ENCODE measurements at places on chromosomes 3 and 15.

GRCh38 chr15:56608140-56608778 is 125.0 kb downstream of the ZNF280D start:
- DNase-seq: no peak

DNA sequence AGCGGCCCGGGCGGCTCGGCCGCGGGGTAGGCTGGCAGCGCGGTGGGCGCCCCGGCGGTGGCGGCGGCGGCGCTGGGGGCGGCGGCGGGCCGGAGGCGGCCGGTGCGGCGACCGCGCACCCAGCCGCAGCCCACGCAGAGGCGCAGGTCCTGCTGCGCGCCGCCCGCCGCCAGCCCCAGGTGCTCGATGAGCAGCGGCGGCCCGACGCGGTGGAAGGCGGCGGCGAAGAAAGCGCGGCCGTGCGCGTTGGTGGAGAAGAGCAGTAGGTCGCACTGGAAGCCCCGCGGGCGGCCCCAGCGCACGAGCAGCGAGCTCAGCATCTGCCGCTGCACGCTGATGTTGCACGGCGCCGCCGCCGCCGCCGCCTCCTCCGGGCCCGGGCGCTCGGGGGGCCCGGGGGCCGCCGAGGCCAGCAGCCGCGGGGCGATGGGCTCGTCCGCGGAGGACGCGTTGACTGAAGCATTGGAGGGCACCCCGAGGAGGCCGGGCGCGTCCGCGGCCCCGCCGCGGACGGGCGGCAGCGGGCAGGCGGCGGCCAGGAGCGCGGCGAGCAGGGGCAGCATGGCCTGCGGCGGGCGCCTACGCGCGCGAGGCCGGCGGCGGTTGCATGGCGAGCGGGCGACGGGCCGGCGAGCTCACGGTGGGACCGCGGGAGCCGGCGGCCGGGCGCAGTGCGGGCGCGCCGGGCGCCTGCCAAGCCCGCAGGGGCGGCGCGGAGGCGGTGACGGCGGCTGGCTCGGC is 452 bp downstream of the TMEM158 start:
- DNase-seq: no peak

GRCh38 chr3:129549006-129549800 is 6.2 kb downstream of the H1-8 start:
- DNase-seq: no peak

DNA sequence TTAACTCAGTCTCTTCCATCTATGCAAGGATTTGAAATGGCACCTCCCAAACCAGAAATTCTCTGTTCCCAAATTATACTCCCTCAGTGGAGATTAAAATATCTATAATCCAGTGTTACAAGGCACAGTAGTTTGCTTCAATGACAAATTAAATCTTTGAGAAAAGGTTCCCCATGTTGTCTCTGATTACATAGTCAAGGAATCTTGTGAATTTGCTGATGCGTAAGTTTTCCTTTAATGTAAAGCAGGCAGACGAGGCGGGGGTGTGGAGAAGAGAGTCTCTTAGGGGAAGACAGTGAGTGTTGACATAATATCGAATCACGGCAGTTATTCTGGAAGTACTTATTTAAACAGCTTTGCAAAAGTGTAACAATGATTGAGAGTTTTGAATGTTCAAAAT is 236.4 kb upstream of the RARB start:
- no peak for DNase-seq

- DNase-seq: no peak
Observed at GRCh38 chr15:53522991-53523390, 236.5 kb downstream of the WDR72 start.

DNA sequence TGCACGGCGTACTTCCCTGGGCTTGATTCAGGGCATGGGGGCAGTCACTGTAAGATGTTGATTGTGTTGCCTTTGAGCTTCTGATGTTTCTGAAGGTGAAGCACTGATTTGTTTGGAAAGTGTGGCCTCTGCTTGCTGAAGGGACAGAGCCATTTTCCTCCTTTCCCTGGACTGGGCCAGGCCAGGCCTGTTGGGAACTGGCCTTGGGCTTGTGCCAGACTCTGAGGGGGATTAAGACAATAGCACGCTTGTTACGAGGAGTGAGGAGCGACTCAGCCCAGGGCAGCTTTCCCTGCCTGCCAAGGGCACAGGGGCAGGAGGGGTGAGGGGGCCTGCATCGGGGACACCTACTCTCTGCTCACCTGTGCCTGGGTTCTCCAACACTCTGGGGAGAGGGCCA is 42.9 kb downstream of the LINGO1 start:
- DNase-seq: no peak

DNA sequence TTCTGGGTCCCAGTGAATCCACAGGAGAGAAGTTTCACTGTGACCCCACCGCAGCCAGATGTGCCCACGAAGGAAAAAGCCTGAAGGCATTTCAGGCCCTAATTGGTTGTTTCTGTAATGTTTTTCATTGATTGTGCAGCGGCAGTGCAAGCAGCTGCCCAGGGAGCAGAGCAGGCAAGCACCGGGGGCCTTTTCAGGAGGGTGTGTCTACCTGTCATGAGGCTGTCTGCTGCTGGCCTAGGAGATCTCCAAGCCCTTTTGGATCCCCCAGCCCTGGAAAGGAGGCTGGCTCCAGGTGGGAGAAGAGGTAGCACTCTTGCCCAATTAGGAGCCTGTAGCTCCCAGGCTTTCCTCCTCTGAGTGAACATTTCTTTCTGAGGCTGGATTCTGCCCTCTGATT is 108.8 kb downstream of the EPHB1 start:
- no peak for DNase-seq

DNA sequence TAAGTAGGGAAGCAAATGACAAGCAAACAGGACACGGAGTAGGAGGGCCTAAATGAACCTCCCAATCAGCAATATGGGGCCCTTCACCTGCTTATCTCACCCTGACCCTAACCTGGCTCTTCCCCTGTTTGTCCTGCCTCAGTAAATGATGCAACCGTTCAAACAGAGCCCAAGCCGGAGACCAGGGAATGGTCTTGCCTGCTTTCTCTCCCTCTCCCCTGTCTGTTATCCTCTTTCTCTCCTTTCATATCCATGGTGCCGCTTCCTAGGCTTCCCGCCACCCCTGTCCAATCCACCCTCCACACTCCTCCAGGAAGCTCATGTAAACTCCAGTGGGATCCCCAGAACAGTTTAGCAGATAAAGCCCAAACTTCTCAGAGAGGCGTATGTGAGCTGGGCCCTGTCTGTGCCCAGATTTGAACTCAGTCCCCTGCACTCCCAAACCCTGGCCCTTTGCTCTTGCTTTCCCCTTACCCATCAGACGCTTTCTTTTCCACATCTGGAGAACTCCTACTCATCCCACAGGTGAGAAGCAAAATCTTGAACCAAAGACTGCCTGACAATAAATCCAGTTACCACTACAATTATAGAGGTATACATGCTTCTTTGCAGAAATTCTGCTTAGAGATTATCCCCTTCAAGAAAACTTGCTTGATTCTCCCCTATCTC is 45.7 kb upstream of the STT3B start:
- DNase-seq: no peak

GRCh38 chr15:69661446-69661845 is 208.8 kb downstream of the RPLP1 start:
- no peak for DNase-seq

DNA sequence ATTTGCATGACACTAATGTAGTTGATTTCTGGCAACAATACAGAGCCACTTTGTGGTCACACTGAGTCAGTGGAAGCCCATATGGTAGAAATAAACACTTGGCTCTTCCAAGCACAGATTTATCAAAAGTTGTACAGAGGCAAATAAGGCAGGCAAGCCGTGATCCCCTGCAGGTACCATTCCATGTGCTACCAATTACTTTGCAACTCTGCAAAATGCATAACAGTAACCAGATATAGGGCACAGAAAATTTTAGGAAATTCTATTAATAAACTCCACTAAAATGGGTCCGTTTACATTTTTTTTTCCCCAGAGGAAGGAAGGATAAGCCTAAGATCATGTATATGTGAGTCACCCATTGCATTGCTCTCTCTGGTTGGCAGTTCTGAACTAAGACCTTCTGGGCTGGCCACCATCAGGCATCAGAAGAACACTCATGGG is 103.1 kb upstream of the PTX3 start:
- DNase-seq: no peak

DNA sequence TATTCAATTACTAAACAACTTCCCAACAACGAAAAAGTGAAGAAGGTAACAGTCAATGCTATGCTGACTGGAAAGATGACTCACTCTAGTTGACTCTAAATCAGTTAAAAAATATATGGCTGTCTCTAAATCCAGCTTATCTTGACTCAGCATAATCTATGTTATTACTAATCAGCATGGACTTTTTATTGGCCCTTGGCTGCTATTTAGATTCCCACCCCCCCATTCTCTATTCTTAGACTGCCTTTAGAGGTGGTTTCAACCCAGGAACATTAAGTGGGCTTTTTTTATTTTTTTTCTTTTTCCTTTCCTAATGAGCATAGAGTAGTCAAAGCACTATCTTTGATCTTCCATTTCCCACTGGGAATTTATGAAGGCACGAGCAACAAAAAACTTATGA is 1.9 kb downstream of the PCOLCE2 start:
- DNase-seq: no peak

DNA sequence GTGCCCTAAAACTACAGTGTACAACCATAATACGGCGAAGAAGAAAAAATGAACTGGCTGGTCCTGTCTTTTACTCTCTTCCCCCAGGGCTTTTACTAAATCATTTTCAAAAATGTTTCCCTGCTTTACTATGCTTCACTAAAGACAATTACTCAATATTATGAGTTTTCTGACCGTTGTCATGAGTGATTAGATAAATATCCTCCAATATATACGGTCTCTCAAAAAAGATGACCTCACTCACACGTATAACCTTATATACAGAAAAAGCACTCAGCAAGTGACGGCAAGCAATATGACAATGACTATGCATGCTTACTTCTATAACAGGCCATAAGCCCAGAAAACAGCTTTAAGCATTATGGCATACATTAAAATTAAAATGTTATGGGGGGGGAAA is 60.5 kb downstream of the TBL1XR1 start:
- DNase-seq: no peak

DNA sequence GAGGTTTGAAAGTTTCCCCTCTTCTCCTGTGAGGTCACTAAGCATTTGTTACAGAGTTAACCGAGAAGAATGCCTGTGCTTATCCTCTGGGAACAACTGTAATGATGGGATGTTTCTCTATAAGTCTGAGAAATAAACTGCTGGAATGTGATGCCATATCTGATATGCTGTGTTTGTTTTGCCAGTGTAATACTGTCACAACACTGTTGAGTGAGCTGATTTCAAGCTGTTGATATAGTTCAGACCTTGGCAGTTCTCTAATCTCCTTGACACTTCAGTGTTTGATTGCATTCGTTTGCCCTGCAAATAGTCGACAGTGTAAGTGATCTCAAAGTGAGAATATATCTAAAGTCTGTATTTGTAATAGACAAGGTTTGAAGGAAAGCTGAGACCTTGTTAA is 73.3 kb downstream of the PTPRG start:
- DNase-seq: no peak

DNA sequence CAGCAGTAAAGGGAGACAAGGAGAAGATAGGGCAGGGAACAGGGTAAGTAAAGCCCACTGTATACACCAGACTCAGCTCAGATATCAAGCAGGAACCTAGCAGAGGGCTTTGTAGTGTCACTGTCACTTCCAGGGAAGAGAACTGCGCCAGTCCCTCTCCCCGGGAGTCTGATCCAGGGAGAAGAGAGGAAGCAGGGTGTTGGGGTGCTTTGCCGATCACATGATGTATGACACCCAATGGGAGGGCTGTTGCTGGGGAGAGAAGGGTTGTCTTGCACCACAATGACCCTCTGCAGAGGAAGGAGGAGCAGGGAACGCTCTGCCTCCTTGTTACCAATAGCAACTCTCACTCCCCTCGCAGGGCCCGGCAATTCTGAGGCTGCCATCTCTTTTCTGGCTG is 147.2 kb upstream of the SLC2A2 start:
- DNase-seq: peak; percentile 31

- DNase-seq: no peak
Observed at GRCh38 chr3:126607214-126607908, 47.6 kb downstream of the TXNRD3 start.

DNA sequence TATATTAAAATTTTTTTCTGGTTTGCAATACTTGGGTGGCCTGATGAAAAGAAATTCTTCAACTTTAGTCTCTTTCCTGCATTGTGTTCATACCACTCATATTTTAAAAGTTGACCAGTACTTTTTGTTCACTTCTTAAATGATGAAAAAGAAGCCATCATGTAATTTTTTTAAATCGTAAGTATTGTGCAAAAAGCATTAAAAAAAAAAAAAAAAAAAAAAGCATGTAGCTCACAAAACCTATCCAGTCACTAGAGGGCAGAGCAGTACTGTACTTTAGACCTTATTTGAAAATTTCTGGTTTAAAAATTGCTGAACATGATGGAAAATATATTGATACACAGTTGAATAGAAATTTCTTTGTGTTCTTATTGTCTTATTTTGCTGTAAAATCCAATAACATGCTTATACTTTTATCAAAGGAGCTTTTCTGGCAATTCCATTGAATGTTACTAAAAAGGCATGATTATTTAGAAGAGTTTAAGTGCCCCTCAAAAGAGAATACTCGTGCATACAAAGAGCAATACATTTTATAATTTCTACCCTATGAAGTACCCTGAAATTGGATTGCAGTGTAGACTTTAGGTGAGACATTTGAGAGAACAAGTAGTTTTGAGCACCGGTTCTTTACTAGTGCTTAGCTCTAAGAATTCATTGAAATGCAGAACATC is 137.7 kb downstream of the BBX start:
- DNase-seq: peak; percentile 37

GRCh38 chr3:30286007-30286669 is 320.3 kb upstream of the TGFBR2 start:
- no peak for DNase-seq

GRCh38 chr15:40365624-40366456 is 7.8 kb downstream of the DISP2 start:
- DNase-seq: no peak

GRCh38 chr3:145752576-145752975 is 408.4 kb downstream of the PLOD2 start:
- no peak for DNase-seq

- DNase-seq: no peak
Observed at GRCh38 chr3:58999134-58999773, 50.6 kb downstream of the CFAP20DC start.

DNA sequence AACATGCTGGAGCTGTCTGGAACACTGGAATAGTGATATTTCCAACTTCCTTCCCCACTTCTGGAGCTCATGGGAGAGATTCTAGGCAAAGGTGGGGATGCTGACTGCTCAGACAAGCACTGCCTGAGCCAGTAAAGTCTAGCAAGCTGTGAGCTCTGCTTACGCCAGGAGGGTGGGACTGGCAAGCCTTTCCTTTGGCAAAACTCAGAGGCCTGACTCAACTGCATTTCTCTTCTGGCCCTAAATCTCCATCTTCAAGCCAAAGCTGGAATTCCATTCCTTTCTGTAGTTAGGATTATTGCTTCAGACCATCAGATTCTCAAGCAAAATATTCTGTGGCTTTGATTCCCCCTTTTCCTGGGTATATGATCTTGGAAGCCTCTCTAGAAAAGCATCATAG is 20.3 kb upstream of the EPB42 start:
- no peak for DNase-seq

All from right lung (tissue), 10 donors.